ENCODE measurements at places on chromosomes 7 and 10.

DNA sequence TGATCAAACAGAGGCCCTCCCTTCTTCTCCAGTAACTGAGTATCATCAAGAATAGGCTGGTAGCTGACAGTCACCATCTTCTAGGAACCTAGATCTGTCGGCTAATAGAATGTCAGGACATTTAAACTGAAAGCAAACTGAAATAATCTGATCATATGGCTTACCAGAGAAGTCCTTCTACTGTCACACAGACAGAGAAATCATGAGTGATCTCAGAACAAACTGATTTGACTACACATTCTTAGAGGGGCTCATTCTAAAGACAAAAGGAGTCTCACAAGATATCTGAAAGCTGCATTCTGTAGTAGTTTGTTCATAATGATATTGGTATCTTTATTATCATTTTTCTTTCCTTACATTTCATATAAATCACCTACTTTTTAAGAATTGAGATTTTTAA, 130.9 kb upstream of the ADCY1 start:
- no peak for DNase-seq

- DNase-seq = no peak
These were observed 72.4 kb downstream of the ABCC2 start for GRCh38 chr10:99854860-99855259.

GRCh38 chr10:95831515-95831914, 75.6 kb downstream of the ENTPD1 start:
- DNase-seq = no peak

- DNase-seq = no peak
These were observed 2.2 kb downstream of the EMX2 start for GRCh38 chr10:117544711-117545140.

DNA sequence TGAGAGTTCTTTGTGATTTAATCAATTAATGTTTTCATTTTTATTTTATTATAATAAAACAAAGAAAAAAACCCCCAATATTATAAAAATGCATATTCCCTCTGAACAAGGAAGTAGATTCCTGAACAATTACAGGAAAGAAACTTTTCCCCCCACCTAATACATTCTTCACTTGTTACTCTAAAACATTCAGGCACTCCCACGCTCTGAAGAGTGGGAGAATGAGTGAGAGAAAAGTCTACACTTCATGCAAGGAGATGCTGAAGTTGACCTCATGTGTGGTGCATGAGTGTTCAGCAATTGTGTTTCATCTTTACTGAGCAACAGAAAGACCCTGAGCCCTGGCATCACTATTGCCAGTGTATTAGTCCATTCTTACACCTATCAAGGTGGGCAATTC, 244.2 kb upstream of the IGFBP3 start:
- no peak for DNase-seq

DNA sequence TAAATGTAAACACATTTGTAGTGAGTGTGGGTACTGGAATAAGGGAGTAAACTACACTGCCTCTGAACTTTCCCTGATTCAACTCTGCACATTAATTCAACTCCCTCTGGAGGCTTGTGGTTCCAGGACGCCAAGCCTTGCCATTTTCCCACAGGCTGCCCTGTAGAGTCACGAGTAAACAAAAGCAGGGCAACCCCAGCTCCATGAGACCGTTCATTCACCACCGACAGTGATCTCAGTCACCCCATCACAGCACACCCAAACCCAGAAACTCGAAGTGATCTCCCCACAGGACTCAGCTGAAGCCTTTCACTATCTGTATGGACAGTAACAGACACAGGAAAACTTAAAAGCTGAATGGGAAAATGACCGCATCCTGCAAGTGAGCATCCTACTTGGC, 218.8 kb upstream of the FRMD4A start:
- DNase-seq = no peak

DNA sequence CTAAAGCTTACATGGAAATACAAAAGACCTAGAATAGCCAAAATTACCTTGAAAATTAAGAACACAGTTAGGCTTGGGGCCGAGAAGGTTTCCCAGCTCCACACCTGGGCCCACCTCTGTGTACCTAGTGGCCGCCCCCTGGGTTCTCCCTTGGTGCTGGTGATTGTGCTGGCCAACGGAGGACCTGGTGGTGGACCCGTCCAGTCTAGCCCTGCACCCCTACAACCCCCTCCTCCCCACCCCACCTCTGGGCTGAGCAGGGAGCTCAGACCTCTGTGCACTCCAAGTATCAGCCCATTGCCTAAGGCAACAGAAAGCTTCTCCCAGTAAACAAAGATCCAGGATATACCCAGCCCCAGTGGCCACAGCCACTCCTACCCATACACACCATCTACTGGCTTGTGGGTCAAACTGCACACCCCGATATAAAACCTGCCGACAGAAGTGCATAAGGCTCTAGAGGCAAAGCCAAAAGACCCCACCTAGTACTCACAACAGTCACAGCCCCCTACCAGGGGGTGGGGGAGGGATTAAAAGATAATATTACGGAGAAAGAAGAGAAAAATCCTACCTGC, 105.0 kb upstream of the DIP2C start:
- no peak for DNase-seq

- no peak for DNase-seq
These were observed 70.1 kb downstream of the IMMP2L start for GRCh38 chr7:111492234-111492633.

All from substantia nigra (tissue), 51 donors.